ENCODE measurements at places on chromosomes 11 and 22.

DNA sequence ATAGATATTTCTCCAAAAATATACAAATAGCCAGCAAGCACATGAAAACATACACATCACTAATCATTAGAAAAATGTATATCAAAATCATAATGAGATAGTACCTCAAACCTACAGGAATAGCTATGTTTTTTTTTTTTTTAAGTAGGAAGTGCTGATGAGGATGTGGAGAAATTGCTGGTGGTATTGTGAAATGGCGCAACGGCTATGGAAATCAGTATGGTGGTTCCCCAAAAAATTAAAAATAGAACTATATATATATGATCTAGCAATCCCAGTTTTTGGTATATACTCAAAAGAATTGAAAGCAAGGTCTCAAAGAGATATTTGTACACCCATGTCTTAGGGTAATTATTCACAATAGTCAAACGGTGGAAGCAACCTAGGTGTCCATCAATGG is 46.0 kb upstream of the HIPK3 start:
- DNase-seq: no peak

DNA sequence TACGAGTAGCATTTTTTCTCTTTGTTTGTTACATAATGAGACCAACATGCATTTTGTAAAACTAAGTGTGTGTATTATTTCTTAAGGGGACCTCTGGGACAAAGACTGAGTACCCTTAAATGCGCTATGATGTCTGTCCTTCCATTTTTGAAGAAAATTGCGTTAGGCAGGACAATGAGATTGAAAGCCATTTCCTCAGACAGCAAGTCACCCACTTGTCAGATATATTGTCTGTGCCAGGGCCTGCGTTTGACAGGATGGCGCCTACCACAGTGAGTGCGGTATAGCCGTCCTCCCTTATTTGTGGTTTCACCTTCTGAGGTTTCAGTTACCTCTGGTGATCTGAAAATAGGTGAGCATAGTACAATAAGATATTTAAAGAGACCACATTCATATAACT is 2.2 kb downstream of the AP2A2 start:
- no peak for DNase-seq

DNA sequence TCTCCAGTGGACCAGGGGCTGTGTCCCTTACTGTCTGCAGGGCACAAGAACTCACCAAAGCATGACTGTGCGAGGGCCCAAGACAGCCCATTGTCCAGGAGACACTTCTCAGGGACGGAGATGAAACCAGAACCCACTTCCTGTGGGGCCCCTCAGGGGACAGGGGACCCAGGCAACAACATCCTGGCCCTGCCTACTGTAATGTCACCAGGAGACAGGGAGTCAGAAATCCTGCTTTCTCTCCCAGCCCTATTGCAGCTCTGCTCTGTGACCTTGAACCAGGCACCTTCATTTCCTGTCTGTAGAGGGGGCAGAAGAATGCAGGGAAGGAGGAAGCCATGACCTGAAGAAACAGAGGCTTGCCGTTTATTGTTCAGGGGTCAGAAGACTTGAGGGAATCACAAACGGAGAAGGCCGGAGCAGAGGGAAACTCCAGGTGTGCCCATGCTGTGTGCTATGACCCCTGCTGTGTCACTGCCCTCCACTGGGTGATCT is 98.0 kb downstream of the NAT10 start:
- no peak for DNase-seq

DNA sequence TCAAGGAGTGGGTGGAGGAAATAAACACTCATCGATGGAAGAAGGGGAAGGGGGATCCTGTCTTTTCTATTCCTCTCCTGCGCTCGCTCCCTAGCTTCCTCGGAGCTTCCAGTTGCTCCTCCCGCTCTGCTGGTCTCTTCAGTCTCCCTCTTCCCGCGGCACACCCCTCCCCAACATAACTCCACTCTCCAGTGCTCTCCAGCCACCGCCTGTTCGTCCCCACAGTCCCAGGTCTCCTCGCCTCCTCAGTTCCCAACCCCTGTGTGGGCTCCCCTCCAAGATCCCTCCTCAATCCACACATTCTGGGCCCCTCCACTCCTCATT is 438 bp downstream of the ZW10 start:
- no peak for DNase-seq

DNA sequence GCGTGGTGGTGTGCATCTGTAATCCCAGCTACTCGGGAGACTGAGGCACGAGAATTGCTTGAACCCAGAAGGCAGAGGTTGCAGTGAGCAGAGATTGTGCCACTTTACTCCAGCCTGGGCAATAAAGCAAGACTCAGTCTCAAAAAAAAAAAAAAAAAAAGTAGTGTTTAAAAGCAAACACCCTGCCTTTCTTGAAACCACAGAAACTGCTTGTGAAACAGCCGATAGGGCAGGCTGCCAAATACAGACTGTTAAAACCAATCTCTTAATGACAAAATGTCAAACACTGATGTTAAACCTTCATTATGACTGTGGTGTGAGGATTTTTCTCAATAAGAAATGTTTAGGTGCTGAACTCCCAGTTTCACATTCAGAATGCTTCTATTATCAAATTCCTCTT is 27.3 kb downstream of the MARK2 start:
- DNase-seq: peak; percentile 73

GRCh38 chr11:112624431-112624830 is 336.8 kb upstream of the NCAM1 start:
- DNase-seq: no peak

GRCh38 chr11:36558571-36559413 is 9.0 kb upstream of the RAG1 start:
- DNase-seq: no peak

GRCh38 chr22:49040111-49040510 is 787.6 kb downstream of the BRD1 start:
- no peak for DNase-seq

GRCh38 chr11:131240421-131240820 is 130.0 kb upstream of the NTM start:
- no peak for DNase-seq

GRCh38 chr22:46355369-46355995 is 20.0 kb downstream of the TRMU start:
- DNase-seq: peak; percentile 60
